ENCODE measurements at places on chromosomes 13 and 19.
A peak's percentile ranks its signal among the peaks of the same experiment; 100 is the strongest.

- no peak for DNase-seq
These were observed 9.9 kb upstream of the UBA2 start for GRCh38 chr19:34418300-34418699.

DNA sequence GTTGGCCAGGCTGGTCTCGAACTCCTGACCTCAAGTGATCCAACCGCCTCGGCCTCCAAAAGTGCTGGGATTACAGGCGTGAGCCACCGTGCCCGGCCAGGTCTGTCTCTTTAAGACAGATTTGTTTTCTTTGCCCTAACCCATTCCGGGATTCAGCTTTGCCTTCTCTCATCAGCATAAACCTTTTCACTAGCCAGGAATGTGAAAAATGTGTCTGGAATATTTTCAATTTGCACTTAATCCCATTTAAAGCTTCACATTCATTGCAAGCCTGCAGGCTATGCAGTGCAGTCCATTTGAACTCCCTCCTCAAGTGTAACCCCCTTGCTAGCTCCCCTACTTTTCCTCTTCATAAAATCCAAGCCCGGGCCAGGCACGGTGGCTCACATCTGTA, 880 bp upstream of the TMEM160 start:
- DNase-seq, result no peak

- no peak for DNase-seq
These were observed 7.5 kb downstream of the TNFSF11 start for GRCh38 chr13:42581427-42581826.

DNA sequence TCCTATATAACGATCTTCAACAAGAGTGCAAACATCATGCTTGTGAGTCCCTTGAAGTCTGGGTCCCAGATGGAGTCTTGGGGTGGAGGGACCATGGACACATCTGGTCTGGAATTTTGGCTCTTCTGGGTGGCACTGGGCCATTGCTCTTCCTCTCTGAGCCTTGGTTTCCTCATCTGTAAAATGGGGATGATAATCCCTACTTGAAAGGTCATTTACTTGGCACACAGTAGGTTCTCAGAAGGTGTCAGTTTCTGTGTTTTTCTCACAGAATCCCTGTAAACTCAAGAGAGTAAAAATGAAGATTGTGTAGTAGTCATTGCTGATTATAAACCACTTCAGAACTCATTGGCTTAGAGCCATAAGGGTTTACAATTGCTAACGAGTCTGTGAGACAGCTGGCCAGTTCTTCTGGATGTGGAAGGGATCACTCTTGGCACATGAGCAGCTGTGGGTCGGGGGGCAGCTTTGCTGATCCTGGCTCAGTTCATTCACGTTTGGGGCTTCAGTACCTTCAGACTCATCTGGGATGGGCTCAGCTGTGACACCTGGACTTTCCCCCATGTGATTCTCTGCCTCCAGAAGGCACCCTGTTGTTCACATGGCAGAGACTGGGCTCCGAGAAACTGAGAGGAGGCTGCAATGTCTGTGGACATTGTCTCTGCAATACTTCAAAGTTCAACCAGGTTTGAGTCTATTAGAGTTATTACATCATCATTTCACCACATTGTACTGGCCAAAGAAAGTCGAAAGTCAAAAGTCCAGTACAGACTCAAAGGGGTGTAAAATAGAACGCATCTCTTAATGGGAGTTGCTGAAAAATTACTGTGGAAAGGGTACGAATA, 7.8 kb downstream of the CYP4F12 start:
- DNase-seq, result no peak

DNA sequence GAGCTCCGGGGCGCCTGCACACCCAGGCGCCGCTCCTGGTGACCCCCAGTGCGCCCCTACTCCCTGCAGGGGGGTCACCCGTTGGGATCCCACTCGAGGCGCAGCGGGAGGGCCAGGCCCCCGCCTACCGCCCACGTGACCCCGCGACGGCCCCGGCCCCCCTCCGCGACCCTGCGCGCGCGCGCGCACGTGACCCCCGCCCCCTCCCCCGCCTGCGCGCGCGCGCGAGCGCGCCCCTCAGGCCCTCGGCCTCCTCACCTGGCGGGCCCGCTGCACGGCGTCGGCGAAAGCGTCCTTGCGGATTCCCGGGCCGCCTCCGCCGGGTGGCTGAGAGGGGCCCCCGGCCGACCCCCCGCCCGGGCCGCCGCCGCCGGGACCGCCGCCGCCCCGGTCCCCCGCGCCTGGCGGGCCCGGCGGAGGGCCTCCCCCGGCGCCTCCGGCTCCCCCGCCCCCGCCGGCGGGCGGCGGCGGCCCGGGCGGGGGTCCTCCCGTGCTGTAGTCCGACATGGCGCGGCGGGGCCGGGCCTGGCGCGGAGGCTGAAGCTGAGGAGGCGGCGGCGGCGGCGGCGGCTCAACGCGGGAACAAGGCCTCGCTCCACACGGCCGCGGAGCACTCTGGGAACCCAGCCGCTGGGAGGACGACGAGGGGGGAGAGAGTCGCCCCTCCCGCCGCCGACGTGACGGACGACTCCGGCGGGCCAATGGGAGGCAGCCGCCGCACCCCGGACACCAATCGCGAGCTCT, at the start of gene KHSRP:
TSS of gene KHSRP (minus strand) at position 617 of the 744 bp plus-strand sequence. CDS start at position 507, 110 bp downstream.
- peak; percentile 49 for DNase-seq

- no peak for DNase-seq
These were observed 195.2 kb upstream of the IPO5 start for GRCh38 chr13:97758317-97758716.

- DNase-seq, result no peak
These were observed 131.8 kb upstream of the VSTM2B start for GRCh38 chr19:29393915-29394460.

DNA sequence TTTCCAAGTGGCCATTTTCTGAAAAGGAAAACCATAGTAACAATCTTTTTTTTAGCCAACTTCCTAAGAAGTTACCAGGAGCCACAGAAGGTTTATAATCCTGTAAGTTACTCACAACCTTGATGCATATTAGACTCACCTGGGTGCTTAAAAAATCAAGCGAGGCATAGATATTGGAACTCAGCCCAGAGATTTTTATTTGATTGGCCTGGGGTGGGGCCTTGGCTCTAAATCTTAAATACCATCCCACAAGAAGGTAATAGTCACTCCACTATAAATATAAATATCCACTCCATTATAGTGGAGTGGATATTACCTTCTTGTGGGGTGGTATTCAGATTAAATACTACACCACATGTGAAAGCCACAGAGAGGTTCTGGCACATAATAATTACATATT, 429.6 kb downstream of the RFC3 start:
- no peak for DNase-seq

- DNase-seq, result no peak
These were observed 1.1 kb upstream of the DLL3 start for GRCh38 chr19:39497701-39497995.

GRCh38 chr19:38717051-38717450, 27.2 kb downstream of the CAPN12 start:
- DNase-seq, result no peak

DNA sequence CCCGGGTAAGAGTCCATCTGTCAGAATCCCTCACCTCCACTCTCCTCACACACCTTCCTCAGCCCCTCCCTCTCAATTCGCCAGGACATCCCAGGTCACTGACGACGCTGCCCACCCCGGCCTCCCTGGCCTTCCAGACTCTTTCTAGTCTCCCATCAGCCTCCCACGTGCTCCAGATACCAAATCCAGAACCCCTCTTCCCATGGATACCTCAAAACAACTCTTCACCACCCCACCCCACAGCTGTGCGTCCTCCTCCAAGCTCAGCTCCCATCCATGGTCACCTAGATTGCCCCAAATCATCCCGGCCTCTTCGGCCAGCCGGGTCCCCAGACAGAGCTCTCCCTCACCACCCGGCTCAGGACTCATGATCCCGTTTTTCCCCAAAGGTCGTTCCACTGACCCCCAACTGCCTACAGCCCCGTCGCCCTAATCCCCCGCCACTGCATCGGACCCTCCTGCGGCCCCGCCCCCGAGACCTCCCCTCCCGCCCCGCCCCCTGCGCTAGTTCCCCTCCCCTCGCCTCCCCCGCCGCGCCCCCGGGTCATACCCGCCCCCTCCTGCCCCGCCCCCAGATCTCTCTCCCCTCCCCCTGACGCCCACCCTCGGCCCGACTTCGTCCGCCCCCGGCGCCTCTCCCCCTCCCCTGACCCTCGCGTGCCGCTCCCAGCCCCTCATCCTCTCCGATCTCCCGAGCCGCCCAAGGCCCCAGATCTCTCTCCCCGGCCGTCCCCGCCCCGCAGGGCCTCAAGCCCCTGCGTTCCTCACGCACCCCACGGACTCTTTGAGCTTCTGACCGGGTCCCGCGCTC, 546 bp downstream of the UBXN6 start:
- DNase-seq, result peak; percentile 58

GRCh38 chr13:52394586-52394985, 11.4 kb downstream of the THSD1 start:
- no peak for DNase-seq

- DNase-seq, result no peak
These were observed 9.1 kb upstream of the IGSF23 start for GRCh38 chr19:44604241-44604640.

DNA sequence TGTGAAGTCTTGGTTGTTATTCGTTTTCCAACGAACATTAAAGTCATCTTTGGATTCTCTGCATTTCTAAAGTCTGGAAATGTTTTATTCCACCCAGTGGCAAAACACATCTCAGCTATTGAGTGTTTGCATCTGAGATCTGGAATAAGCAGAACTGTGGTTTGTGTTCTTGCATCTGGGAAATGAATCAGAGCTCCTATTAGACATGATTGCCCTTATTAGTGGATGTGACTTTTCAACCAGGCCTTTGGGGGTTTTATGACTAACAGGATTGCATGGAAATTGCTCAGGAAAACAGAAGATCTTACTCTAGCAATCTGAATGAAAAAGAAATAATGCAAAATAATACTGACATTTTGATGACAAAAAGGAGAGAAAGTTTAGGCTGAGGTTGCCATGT, 488.8 kb downstream of the IRS2 start:
- DNase-seq, result no peak

GRCh38 chr13:31431722-31432137, 232.0 kb downstream of the B3GLCT start:
- DNase-seq, result peak; percentile 57
